A172 (cell line): ENCODE measurements at places on chromosomes 2 and 18.

DNA sequence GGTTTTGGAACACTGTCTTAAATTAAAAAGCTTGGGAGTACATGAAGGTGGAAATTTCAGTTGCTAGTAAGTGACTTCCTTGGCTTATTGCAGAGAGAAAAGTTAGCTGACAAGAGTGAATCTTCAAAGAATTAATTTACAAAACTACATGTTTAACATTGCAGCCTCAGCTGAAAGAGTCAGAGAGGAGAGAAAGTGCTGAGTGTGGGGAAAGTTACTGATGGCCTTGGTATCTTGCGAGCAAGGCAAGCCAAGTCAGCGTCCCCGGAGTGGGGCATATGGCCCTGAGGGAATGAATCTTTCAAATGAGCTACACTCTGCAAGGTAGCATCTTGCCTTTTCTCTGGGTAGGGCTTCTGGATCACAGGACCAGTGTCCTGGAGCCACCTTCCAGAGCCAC is 131.3 kb downstream of the LPIN1 start:
- no peak for DNase-seq

GRCh38 chr18:59565957-59566356 is 131.3 kb downstream of the CCBE1 start:
- DNase-seq: no peak

DNA sequence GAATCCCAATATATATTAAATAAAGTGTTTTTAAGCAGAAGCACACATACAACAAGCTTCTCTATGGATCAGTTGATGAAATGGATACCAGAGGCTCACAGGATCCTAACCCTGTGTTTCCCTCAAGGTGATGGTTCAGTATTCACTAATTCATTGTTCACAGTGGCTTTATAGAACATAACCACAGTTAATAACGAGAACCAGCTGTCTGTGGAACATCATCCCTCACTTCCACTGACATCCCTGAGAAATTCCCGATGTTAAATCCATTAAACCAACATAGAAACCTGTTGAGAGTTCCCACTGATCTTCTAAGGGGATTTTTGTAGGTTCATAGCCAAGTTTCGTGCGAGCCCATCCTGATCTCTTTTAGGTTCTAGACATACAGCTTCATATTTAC is 29.0 kb downstream of the CCDC195 start:
- DNase-seq: no peak

DNA sequence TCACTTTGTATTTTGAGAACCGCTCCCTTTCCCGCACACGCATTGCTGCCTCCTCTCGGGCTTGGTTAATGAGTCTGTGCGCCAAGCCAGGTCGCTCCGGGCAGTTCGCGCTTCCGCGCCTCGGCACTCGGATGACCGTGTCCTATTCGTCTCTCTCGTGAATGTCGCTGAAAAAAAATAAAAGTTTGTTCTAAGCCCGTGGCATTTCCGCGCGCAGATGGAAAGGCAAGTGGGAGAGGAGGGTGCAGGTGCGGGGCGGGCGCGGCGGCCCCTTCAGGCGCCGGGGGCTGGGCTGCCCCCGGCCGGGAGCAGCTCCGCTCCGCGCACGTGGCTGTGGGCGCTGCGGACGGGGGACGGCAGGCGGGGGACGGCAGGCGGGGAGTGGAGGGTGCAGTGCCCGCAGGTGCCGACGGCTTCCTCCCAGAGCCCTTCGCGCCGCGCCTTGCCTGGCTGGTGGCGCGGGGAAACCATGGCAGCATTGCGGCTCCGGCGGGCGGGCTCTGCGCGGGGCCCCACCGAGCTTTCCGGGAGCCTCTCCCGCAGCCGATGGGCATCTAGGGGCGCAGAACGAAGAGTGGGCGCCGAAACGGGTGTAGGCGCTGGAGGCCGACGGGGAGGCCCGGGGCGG is 159.6 kb upstream of the SIX2 start:
- no peak for DNase-seq

- no peak for DNase-seq
These were observed 33.3 kb downstream of the ANXA4 start for GRCh38 chr2:69774984-69775982.

DNA sequence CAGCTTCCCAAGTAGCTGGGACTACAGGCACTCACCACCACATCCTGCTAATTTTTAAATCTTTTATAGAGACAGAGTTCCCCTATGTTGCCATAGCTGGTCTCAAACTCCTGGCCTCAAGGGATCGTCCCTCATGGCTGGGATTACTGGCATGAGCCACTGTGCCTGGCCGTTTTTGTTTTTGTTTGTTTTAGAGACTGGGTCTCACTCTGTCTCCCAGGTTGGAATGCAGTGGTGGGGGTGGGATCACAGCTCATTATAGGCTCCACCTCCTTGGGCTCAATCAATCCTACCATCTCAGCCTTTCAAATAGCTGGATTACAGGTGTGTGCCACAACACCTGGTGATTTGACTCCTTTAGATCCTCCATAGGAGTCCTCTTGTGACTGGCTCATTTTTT is 19.5 kb upstream of the ZDBF2 start:
- DNase-seq: no peak

- no peak for DNase-seq
These were observed 46.7 kb upstream of the BARD1 start for GRCh38 chr2:214856137-214856536.

- DNase-seq: peak; percentile 82
These were observed 2.0 kb downstream of the SATB2 start for GRCh38 chr2:199455545-199456382.

DNA sequence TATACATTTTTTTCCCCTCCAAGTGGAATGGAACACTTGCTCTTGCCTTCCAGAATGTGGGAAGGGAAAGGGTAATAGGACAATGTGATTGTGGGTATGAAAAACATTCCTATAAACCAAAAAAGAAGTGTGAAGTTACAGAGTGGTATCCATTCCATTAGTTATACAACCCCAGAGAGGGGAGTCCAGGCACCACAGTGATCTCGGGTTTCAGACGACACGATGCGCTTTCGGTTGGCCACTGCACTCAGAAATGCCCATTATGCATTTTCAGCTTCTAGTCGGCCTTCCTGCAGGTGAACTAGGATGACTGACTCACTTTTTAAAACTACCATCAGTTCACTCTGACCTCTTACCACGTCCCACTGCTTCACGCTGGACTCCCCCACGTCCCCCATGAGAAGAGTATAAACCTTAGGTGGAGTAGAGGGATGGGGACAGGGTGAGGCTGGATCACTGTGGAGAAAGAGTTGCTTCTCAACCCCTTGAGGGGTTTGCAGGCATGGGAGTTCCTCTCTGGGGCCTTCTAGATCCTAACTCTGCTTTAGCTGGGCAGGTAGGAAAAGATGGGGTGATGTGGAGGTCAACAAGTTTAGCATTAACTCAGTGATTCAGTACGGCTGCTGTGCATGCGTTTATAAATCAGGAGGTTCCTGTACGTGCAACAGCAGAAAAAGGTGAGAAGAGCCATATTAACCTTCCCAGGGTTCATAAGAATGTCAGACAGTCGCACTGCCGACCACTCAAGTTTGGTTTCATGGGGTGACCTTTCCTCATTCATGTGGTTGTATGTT is 50.5 kb downstream of the ZNF532 start:
- DNase-seq: no peak

DNA sequence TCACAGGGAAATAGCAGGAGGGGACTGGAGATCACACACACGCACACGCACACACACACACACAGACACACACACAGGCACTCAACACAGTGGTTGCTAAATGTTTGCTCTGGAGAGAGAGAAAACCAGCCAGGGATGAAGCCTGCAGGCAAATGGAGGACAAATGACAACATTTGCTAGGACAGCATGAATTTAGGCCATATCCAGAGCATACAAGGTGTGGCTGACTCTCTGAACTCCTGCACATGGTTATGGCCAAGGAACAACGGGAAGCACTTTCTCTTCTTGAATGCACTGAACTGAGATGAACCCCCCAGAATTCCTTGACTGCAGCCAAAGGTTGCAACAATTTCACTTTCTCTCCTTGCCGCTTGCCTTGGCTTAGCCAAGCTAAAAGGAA is 230.0 kb upstream of the RASGRP3 start:
- no peak for DNase-seq

DNA sequence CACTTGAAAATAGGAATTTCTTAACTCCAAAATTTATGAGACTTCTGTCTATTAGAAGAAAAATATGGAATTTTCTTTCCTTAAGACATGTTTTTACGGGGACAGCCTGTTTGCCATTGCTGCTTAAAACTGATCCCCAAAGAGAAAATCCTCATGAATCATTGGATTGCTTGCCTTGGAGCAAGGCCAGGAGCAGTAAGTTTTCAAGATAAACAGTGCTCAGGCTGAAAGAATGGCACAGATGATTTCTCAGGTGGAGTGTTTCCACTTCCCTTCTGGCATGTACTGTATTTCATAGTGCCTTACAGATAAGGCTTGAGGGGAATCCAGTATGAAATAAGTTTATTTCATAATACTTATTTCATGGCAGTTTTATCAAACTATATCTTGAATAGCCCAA is 74.3 kb upstream of the MMADHC start:
- peak; percentile 76 for DNase-seq

DNA sequence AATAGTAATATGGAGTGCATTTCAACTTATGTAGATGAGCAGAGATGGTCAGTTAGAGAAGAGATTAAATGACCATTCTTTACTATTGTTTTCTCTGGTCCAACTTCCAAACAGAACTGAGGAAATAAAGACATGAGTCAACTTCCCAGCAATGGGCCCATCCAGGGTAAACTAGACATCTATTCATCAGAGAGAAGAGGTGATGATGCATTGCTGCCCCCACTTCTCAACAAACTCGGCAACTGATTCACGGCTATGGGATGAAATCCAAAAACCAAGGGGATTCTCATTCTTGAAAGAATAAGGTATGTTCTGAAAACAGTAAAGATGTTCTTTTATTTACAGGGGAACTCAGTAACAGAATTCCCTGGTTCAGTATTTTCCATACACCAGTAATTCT is 190.7 kb downstream of the RDH14 start:
- DNase-seq: no peak

- peak; percentile 50 for DNase-seq
These were observed 1.1 kb upstream of the PGAP1 start for GRCh38 chr2:196927376-196928225.

DNA sequence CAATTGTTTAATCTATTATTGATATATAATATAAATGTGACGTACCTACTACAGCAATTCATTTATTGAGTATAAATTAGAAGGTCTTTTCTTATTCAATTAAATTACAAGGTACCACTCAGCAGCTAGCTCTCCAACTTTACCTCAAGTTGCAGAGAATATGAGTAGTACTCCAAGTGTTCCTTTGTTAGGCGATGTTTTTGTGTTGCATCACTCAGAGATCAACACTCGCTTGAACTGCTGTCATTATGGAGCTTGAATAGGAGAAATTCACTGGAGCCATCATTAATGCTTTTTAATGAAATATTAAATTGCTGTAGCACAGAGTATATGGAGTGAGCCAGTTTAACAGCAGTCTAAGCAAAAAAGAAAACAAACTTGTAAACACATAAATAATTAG is 320.0 kb downstream of the FSIP2 start:
- DNase-seq: no peak

DNA sequence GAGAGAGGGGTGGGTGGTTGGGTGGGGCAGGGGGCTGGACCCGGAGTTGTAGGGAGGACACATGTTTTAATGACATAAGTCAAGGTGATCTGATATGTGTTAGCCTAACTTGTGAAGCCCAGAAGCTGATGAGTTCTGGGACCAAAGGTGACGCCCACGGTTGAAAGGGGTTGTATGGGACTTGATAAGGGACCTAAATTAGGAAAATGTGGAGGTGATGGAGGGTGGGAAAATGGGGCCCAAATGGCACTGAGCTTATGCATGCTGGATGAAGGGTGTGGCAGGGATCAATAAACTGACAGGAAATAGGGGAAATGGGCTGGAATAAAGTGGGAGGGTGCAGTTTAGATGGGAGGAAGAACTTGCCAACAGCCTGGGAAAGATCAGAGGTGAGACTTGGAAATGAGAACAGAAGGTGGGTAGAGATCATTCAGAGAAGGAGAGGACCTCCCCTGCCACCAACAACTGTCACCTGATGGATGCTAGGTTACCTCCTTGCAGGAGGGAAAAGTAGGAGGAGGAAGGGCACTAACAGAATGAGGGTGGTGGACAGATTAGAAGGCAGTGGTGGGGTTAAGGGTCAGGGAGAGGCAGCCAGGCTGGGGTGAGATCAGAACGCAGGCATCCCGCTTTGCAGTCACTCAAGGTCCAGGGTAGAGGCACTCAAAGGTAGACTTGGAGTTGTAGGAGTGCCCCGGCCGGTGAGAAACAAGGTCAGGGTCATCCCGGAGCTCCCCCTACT is 15.3 kb downstream of the WNT10A start:
- DNase-seq: peak; percentile 69

DNA sequence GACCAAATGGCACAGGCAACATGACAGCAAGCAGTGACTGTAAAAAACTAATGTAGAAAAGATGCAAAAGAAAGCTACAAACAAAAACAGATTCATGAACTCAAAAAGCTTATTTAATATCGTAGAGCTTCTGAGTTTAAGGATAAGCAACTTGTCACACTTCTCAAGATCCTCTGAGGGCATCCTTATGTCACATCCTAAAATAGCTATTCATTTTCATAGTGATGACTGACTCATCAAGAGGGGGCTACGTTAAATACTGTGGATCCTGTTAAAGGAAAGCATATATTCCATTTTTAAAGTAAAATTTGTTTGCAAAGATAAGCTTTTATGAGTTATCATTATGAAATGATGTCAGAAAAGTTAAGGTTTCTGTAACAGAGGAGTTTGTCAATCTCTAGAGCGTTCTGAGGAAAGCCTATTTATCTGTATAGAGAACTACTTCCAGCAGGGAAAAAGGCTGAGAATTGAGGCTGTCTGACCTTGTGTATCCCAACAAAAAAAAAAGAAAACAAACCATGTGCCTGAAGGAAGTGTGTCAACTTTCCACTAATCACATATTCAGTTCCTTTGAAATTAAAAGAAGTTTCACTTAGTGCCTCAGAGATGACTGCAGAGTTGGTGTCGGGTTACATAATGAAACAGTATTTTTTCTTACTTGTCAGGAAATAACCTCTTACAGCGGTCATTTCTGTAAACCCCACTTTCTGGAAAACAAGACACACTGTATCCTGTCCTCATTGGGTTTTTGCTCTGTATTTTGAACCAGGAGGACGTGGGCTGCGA is 115.5 kb downstream of the ESCO1 start:
- DNase-seq: peak; percentile 30

DNA sequence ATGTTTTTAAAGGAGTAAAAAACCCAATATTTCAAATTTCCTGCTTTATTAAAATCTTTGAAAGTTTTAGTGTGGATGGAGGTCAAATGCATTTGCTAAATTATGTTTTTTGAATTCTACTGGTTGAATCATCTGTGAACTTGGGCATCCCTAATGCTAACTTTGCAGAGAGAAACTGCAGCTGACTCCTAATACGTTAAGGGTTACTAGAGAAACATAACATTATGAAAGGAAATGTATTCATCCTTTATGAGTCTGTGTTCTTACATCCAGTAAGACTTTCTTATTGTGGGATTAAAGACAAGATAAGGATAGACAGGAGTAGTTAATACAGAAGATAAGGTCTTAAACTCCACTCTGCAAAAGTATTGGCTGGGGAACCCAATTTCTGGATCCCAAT is 140.6 kb downstream of the FAM124B start:
- no peak for DNase-seq
